ENCODE measurements at places on chromosomes 7 and 10.

DNA sequence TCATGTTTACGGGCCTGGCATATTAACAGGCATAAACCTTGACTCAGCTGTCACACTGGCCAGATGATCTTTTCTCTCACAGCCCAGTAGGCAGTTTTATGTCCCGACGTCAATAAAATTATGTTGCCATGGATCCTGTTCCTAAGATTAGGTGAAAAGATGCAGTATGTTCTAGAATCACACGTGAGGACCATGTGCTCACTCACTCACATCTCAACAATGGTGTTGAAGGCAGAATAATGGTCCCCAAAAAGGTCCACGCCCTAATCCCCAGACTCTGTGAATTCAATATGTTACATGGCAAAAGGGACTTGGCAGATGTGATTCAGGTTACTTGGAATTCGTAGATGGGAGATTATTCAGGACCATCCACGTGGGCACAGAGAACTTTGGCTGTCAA, 3.5 kb downstream of the DOCK1 start:
- no peak for DNase-seq

- no peak for DNase-seq
Measured at GRCh38 chr7:143391462-143392404, 10.6 kb downstream of the ZYX start.

DNA sequence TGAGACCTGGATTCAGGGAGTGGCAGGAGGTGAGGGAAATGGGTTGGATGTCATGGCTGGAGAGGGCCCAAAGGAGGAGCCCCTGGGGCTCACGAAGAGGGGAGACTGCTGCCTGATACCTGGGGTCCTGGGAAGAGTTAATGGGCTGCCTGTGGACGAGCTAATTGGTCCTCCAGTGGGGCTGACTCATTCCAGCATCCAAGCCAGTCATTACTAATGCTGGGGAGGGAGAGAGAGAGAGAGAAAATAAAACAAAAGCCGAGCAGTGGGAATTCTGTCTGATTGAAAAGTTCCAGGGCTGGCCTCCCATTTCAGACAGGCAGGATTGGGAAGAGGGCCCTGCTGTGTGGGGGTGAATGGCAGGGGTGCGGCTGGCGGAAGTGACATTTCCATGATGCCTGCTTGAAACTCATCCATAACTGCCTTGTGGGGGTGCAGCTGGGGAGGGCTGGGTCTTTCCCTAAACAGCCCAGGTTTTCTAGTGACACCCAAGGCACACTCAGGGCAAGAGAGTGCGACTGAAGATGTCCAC, 297.8 kb downstream of the RPS24 start:
- no peak for DNase-seq

DNA sequence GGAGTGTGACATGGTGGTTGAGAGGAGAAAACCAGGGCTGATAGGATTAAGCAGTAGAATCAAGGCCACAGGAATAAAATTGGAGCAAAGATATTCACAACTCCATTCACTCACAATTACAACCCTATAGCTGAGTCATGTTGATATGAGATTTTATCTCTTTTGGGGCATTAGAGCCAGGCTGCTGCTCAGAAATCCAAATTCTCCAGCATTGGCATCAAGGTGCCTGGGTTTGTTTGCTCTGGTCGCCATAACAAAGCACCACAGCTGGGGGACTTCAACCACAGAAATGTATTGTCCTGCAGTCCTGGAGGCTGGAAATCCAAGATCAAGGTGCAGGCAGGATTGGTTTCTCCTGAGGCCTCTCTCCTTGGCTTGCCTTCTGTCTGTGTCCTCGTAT, 52.5 kb upstream of the GRB10 start:
- DNase-seq, result no peak

GRCh38 chr10:120600871-120601649, 144.0 kb downstream of the PLPP4 start:
- DNase-seq, result no peak

DNA sequence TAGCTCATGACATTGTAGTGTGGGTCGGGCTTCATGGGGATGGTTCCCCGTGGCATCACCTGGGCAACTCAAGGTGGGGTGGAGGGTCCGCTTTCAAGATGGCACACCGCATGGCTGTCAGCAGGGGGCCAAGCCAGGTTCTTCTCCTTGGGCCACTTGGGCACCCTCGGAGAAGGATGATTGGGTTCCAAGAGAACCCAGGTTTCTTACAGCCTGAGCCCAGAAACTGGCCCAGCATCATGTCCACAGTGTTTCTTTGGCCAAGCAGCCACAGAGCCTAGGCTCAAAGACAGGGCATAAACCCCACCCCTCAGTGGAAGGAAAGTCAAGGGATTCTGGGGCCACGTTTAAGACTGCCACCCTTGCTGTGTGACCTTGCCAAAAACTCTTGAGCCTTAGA, 110.6 kb downstream of the PTPN20 start:
- DNase-seq, result no peak

DNA sequence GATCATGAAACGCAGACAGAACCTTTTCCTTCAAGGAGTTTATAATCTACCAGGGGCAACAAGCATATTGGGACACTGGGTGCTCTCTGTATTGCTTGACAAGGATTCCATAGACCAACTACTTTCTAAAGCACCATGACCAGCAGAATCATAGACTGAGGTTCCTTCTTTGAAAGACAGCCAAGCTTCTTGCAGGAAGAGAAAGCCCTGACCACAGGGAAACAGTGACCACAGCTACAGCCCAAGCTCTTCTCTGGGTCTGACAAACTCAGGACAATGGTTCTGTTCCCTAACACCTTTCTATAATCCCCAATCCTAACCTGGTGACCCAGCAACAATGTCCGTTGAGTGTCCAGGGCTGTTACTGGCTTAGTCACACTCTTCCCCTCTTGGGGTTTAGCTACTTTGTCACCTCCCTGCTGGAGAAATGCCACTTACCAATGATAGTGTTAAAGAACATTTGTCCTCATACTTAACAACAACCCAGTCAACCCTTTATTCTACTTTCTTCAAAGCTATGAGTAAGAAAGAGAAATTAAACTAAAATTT, 155.7 kb downstream of the JAZF1 start:
- DNase-seq, result no peak

GRCh38 chr7:141992156-141992555, 3.5 kb upstream of the MGAM start:
- DNase-seq, result no peak

Measured in stimulated activated CD8-positive, alpha-beta memory T cell treated with anti-CD3 and anti-CD28 coated beads, Interleukin-15, amount 100 ng/mL, for 1 hour (primary cell).